CD4-positive, alpha-beta T cell treated with Interleukin-15 for 4 hours (primary cell): ENCODE measurements at places on chromosomes 11 and 22.
A peak's percentile ranks its signal among the peaks of the same experiment; 100 is the strongest.

- no peak for DNase-seq
These were observed 13.7 kb downstream of the PACS1 start for GRCh38 chr11:66083767-66084166.

- no peak for DNase-seq
These were observed at the start of gene SRSF8 for GRCh38 chr11:95066716-95067038. TSS of gene SRSF8 (plus strand) at chr11:95066919. CDS start at chr11:95067227, 308 bp downstream.

DNA sequence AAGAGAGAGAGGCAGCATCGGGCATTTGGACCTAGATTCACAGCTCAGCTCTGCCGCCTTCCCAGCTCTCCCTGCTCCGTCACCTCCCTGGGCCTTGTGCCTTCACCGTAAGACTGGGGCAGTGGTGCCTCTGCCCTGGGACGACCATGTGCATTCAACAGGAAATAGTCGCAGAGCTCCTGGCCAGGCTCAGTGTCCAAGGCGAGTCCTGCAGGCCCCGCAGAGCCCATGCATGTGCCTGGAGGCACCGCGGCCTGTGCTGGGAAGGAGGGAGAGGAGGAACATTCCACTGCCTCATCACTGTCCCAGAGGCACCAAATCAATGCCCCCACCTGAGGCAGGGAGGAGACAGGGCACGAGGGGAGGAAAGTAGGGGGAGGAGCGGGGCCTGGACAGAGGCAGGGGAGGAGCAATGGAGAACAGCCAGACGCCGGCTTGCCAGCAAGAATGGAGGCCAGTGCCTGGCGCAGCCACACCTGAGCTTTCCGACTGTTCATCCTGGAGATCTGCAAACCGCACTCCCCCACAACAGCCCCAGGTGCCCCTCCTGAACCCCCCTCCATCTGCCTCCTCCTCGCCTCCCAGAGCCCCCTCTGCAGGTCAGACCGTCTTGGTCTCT lies 74.4 kb upstream of the PRR5 start:
- DNase-seq = no peak

DNA sequence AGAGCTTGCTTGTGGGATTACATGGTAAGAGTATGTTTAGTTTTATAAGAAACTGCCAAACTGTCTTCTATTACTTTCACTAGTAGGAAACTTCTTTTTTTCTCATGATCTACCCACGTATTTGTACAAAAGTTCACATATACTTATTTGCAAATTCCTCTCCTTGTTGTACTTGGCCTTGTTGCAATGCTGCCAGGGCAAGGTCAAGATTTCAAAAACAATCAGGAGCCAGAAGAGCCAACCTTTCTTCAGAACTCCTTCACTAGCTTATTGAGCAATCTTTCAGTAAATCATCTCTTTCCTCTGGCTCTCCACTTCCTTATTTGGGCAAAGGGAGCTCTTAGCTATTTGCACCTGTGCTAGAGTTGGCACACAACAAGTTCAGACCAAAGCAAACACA lies 9.7 kb downstream of the SRSF8 start:
- DNase-seq = no peak

GRCh38 chr11:124729571-124729970 lies 10.2 kb upstream of the NRGN start:
- no peak for DNase-seq

- no peak for DNase-seq
These were observed 32.4 kb downstream of the MYH9 start for GRCh38 chr22:36355362-36355761.

DNA sequence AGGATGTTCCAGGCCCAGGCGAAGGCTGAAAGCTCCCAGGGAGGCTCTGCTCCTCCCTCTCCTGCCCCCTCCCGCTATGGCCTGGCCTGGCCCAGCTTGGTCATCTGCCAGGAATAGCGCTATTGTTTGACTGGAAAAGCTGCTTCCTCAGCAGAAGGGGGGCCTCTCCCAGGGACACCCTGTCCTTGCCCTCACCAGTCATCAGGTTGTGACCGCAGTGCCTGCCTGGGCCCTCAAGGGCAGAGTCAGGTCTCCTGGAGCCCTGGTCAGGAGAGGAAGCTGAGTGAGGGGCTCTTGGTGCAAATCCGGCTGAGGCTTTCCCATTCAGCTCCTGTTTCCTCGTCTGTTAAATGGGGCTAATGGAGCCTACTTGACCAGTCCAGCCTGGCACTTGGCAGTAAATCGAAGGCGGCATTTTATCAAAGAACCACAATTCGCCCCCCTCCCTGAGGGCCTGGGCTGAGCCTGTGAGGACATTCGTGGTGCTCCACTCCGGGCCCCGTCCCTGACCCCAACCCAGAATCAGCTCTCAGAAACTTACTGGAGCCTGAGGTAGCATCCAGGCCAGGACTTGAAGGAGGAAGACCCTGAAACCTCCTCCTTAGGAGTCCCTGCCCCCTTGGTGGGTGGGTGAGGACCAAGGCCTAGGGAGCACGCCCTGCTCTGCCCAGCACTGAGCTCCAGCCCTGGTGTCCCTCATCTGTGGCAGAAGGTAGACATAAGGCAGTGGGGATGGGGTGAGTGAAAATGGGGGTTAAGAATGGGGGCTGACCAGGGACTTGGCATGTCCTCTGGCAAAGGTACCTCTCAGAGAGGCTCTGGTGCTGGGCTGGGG lies 2.0 kb upstream of the CASTOR1 start:
- DNase-seq = no peak

DNA sequence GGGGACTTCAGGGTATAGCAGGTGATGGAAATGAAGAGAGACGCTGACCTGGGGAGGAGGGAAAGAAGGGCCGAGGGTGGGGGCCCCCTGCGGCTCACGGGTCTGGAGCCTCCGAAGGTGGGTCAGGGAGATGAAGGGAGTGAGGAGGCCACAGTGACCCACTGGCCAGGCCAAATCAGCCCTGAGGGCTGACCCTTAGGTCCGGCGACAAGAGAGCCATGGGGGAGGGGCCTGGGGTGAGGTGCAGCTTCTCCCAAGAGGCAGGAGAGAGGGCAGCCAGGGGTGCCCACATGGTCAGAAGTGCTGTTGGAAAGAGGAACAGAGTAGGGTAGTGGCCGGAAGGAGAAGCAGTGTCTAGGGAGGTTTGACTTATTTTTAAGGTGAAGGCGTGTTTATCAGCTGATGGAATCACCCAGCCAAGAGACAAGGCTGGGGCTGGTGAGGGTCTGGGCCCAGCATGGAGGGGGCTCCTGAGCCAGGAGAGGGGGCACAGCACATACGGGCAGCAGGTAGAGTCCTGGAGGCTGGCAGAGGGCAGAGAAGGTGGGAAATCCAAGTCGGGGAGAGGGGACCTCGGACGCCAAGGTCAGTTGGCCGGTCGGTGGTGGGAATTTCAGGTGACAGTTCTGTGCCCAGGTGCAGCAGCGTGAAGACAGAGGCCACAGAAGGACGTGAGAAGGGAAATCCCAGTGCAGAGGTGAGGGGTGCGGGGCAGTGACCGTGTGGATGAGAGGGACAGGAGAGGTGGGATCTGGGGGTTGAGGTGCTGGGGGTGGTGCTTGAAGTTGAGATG lies 49.0 kb downstream of the LINC01488 start:
- no peak for DNase-seq

DNA sequence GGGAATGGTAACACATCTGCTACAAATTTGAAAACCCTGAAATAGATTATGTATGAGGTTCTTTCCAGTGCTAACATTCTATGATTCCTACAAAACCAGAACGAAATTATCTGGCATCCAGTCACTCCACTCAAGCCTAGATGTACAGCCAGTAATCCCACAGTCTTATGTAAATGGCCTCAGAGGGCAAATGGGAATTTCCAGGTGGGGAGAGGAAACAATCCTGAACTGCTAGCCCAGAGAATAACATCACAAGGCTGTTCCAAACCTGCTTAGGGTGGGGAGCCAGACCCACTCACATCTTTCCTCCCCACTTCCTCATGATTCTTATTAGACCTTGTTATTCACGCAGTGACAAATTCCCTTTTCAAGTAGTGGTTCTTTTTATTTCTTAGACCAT lies 3.5 kb downstream of the FIBIN start:
- no peak for DNase-seq

DNA sequence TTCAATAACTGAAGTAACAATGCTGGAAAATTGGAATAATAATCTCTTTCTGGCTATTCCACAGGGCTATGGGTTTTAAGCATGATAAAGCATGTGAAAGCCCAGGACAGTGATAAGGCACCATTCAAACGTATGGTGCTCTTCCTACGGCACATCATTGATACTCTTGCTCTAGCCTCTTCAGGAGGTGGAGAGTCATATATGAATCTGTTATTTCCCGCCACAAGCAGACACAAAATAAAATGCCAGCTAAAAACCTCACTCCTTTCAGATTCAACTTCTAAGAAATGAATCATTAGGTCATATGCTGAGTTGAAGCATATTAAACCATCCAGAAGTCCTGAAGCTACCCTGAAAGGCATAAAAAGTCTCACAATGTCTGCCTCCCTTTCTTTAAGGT lies 49.9 kb downstream of the FZD4 start:
- DNase-seq = no peak

DNA sequence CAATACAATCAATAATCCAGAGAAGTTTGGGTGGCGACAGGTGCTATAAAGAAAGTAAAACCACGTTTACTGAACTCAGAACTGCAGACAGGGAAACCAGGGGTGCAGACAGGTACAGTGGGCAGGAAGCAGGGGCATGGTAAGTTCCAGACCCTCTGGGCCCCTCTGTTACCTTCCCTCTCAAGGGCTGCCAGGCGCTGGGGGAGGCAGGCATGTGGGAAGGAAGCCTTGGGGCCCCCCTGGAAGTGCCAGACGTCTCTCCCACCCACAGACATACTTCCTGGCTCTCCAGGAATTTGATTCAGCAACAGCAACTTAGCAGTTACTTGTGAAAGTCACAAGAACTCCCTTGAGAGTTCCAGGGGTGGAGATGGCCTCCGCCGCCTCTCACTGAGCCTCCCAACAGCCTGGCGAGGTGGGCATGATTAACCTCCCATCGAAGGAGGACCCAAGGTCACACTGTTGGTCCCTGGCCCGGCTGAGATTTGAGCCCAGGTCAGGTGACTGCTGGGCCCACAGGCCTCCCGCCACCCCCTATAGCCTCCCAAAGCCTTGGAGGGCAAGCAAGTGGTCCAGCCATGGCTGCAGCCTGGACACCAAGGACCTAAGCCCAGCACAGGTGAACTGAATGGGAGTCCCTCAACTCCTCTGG lies 14.1 kb upstream of the TSKU start:
- no peak for DNase-seq

DNA sequence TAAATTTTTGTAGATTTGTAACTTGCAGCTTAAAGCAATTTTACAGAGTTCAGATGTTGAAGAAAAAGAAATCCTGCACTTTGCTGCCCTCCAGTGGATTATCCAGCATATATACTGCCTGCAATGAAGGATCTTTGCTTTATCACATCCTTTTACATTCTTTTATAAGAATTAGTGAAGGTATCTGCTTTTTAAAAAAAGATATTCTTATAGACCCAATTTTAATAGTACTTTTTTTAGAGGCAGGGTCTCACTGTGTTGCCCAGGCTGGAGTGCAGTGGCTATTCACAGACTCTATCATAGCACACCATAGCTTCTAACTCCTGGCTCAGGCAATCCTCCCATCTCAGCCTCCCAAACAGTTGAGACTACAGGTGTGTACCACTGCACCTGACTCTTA lies 60.7 kb downstream of the TTC17 start:
- peak; percentile 20 for DNase-seq

DNA sequence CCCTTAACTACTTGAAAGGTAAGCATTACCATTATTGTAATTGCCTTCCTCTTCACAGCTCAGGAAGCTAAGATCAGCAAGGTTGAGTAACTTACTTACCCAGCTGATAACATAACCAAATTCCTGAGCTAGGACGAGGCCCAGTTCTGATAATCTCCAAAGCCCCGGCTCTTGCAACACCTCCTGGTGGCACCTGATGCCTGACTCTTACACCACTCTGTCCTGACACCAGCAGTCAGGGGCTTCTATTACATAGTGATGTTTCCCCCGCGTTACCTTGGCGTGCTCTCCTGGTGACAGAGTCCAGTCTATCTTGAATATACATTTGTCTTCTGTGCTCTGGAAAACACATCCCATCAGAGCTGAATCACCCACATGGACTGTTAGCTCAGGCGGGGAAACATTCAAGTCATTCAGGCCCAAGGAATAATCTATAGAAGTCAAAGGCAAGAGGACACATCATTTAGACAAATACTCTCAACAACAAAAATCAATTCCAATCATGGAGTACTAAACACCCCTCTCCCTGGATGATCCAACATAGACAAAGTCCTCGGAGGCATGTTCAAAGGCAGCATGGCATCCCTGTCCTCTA lies 12.6 kb downstream of the JAML start:
- DNase-seq = no peak

GRCh38 chr11:57703341-57703740 lies 8.7 kb downstream of the MED19 start:
- DNase-seq = no peak

GRCh38 chr11:689625-690024 lies 5.4 kb downstream of the DEAF1 start:
- DNase-seq = no peak

GRCh38 chr22:50185375-50186087 lies at the start of gene TRABD:
TSS of gene TRABD (plus strand) at chr22:50185913. CDS start at chr22:50193061, 7,148 bp downstream.
- DNase-seq = peak; percentile 88

- no peak for DNase-seq
These were observed 37.9 kb downstream of the DDIAS start for GRCh38 chr11:82939456-82939855.

DNA sequence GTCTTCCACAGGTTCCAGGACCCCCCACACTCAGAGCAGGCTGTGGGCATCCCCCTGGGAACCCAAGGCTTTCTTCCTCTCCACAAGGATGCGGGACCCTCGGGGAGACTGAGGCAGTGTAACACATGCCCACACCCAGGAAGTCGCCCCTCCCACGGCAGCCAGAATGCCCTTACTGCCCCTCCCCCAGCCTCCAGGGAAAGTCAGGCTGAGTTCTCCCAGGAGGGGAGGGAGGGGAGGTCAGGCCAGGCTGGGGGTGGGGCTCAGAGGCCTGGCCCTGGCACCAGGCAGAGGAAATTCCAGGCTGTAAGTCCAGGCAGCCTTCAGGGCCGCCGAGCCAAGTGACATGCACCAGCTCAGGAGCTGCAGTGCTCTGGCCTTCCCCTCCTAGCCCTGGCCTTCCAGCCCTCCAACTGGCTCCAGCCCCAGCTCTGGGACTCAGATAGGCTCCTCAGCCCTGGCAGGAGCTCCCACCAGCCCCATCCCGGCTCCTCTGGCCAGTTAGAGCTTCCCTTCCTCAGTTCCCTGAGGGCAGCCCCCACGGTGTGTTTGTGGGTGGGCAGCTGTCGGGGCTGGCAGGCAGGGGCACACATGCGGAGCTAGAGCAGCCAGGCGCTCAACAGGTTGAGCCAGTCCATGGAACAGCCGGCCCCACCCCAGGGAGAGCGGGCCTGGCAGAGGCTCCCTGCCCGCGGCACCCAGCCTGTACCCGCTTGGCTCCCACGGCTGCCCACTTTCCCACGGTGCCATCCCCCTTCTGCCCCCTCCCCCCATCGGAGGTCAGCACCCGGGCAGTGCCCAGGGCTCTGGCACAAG lies 3.6 kb downstream of the BCL9L start:
- DNase-seq = no peak

DNA sequence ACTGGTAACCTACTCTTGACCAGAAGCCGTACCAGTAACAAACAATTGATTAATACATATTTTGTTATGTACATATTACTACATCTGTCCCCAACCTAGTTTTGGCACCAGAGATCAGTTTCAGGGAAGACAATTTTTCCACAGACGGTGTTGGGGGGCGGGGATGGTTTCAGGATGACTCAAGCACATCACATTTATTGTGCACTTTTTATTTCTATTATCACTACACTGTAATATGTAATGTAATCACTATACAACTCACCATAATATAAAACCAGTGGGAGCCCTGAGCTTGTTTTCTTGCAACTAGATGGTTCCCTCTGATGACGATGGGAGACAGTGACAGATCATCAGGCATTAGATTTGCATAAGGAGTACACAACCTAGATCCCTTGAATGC lies 15.5 kb downstream of the DGCR8 start:
- DNase-seq = no peak
